RCC 7860 (cell line): ENCODE measurements at places on chromosomes 1 and 21.

- DNase-seq = no peak
These were observed 18.3 kb upstream of the NPPB start for GRCh38 chr1:11877074-11877473.

GRCh38 chr1:53549781-53550180 is 90.6 kb downstream of the DMRTB1 start:
- no peak for DNase-seq

GRCh38 chr1:65065524-65066418 is 82.2 kb upstream of the AK4 start:
- DNase-seq = no peak

DNA sequence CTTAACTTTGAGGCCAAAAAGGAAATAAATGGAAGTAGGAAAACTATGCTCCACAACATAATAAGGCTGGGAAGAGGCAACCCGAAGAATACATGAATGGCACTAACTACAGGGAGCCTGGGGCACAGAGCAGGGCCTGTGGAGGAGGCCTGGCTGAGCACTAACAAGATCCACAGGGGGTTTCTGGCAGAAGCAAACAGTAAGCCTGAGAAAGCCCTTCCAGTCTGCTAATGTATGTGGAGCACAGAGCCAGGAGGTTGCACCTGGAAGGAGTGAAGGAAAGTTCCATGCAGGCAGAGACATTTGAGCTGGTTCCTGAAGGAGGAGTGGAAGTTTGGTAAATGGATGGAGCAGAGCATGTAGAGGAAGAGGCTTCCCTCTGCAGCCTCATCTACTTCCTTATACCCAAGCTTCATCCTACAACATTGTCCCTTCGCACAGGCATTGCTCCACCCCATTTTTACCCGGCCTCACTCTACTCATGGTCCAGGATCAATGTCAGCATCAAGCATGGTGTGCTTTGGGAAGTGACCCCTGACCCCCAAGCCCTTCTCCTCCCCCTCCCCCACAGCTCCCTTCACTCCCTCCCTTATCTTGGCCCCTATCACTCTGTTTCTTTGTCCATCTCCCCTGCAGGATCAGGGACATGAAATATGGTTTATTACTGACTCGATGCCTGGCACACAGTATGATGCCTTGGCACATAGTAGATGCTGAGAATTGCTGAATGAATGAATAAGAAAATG is 23.3 kb downstream of the SHISA4 start:
- no peak for DNase-seq
